ENCODE measurements at places on chromosomes 5 and 9.

GRCh38 chr5:104635227-104635626, 1072.6 kb upstream of the NUDT12 start:
- peak; percentile 4 for DNase-seq

GRCh38 chr5:3598769-3599211, 3.2 kb downstream of the IRX1 start:
- no peak for DNase-seq

- DNase-seq = no peak
Measured at GRCh38 chr9:5231212-5231611, at the start of gene INSL4. TSS of gene INSL4 (plus strand) at chr9:5231419. CDS start at chr9:5231524, 105 bp downstream.

DNA sequence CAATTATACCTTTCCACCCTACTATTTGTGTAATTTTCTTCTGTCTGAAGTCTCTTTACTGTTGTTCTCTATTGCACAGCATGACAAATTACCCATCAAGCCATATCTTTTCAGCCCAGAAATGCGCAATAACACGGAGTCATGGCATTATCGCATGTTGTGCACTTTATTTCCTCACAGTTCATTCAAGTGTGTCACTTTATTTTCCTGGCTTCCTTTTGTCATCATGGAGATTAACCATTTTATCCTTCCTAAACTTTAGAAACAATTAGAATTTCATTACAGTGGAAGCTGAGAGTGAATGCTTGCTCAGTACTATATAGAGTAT, 41.3 kb upstream of the MEF2C start:
- DNase-seq = no peak

GRCh38 chr9:6133346-6134063, 82.1 kb upstream of the IL33 start:
- DNase-seq = peak; percentile 51

- DNase-seq = peak; percentile 80
Measured at GRCh38 chr9:120931231-120932085, 4.9 kb upstream of the TRAF1 start.

GRCh38 chr9:92631452-92632343, 38.2 kb downstream of the IPPK start:
- no peak for DNase-seq

DNA sequence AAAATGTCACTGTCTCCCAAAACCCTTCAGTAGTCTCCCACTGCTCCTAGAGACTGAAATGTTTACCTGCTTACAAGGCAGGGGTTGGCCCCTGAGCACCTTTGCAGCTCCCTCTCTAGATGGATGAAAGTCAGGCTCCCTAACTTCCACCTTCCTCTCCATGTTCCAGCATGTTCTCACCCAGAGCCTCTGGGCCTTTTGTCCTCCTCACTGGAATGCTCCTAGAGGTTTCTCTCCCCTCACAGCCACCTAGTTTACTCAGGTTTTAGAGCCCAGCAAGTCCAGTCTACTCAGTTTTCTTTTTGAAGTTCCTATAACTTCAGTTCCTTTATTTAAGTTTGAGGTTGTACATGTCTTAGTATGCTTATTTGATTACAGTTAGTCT, 815 bp upstream of the URM1 start:
- no peak for DNase-seq

GRCh38 chr9:110129425-110129824, 78.5 kb downstream of the C9orf152 start:
- no peak for DNase-seq

DNA sequence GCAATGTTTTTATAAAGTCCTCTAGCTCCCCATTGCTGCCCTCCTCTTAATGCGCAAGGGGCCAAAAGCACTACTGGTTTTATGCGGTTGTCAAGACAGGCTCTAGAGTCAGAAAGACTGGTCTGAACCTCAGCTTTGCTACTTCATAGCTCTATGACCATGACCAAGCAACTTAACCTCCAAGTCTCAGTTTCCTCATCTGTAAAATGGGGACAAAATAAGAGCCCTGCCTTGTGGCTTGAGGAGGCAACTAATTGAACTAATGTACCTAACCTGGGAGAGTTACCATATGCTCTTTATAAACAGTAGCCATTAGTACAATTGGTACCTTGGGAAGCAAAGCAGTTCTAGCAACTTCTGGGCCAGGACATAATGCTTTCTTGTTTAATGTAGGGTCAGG, 36.5 kb downstream of the ANXA6 start:
- DNase-seq = no peak

DNA sequence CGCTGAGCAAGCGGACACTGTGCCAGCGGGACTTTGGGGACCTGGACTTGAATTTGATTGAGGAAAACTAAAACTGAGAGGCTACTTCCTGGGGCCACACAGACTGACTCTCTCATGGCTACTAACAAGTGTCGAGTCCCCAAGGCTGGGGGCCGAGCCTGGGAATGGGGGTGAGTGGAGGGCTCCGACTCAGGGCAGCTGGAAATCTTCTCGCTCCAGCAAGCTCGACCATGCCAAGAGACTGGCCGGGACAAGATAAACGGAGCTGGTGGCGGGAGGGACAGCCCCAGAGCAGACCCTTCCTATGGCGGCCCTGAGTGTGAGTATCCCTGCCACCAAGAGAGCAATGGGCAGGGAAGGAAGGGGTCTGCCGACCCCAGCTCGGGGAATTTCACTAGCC, 5.6 kb upstream of the KDM3B start:
- DNase-seq = no peak

- peak; percentile 27 for DNase-seq
Measured at GRCh38 chr5:130528474-130528873, 624.2 kb downstream of the CHSY3 start.

GRCh38 chr9:7086389-7086788, 328.6 kb downstream of the KDM4C start:
- no peak for DNase-seq

DNA sequence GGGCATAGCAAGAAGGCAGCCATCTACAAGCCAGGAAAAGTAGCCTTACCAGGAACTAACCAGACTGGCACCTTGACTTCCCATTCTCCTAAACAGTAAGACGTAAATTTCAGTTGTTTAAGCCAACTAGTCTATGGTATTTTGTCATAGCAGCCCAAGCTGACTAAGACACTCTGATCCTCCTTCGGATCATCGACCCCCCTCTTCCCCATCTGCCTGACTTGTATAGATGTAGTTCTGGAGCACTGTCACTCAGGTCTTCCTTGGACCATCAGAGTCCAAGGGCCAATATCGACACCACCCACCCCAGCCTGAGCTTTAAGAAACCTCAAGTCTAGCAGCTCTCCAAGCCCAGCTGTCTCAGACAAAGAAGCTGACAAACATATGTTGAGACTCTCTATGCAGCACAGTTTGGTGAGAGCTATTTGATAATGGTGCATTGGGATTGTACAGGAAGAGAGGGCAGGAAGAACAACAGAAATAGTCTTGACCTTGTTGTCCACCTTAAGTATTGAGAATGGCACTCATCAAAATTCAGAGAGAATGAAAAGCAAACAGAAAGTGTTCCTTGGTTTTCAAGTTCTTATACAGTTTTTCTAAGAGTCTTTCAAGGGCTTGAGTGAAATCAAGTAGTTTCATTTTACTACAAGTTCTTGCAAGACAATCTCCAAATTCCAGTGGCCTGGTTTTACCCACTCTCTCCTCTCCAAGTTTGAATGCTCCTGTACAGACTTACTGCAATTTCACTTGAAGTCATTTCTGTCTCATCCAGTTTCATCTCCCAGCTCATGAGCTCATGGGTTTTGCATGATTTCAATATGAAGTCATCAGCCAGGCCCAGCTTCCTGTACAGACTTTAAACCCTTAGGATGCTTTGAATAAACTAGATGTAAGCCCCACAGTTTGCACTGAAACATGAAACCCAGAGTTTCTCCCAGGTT, 122.3 kb upstream of the RAI14 start:
- DNase-seq = peak; percentile 71

DNA sequence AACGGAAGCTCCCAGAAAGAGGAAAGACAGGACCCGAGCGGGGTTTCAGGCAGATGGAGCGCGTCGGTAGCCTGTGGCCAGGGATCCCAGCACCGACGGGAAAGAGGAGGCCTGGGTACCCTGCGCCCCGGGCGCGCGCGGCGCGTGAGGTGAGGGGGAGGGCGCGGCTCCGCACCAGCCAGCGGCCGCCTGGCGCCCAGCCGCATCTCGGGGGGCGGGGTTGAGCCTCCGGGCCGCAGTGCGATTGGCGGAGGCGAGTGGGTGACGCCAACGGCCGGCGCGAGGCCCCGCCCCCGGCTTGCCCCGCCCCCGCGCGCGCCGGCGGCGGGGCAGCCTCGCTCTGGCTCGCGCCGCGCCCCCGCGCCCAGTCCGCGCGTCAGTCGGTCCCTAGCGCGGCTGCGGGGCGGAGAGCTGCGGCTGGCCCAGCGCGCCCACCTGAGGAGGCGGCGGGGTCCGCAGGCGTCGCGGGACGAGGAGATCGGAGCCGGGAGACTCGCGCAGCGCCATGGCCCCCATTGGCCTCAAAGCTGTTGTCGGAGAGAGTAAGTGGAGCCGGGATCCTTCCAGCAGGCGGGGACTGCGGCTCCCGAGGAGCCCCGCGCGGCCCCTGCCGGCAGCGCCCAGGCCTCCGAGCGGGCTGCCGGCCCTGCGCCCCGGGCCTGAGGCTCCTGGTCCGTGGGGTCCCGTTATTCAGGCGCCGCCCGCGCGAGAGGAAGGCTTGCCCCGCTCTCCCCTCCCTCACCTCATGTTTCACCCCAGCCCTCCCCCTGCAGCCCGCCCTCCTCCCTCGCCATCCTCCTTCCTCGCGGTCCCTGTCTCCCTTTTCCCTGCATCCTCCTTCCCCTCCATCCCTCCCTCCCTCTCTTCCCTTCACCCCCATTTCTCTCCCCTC, at the start of gene STXBP1:
TSS of gene STXBP1 (plus strand) at position 379 of the 892 bp plus-strand sequence. CDS start at position 506, 127 bp downstream.
- peak; percentile 88 for DNase-seq

DNA sequence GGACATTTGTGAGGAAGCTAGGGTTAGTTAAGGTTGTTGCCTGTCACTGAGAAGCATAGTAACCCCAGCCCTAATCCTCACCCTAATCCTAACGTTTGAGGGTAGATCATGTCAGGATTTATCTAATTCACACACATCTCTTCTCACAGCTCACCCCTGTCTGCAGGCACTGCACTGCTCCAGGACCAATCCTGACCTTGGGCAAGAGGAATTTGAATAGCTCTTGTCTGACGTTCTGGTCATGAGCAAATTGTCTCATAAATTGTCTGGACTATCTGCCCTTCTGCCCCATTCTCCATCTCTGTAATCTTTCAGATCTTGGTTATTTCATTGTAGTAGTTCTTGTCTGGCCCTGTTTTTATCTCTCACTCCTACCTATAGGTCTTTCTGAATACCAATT, 18.7 kb downstream of the CRHBP start:
- DNase-seq = no peak

DNA sequence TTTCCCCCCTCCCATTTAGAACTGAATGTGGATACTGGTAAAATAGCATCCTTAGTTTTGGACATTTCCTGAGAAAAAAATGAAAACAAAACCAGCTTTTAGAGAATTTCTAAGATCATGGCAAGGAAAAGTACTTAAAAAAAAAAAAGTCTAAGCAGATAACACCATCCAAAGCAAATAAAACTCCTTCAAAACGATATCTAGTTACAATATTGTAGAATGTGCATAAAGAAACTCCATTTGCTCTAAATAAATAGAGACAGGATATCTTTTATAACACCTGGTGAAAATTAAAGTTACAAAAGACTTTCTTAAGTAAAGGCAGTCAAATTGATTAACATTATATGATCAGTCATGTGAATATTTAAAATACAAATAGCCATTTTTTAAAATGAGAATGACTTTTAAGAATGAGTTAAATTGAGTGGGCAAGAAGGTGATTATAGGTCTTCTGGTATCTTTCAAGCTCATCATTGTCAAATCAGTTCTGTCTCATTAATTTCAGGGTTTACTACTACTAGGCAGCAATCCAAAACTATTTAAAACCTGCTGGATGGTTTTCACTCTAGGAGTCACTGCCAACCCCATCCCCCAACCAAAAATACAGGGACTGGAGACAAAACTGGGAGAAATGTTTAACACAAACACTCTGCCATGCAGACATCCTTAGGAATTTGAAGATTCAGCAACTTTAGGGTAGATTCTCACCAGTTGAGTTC, 382.6 kb downstream of the ADGRV1 start:
- no peak for DNase-seq

GRCh38 chr9:122228568-122229484, at the start of gene LHX6:
TSS of gene LHX6 (minus strand) at chr9:122228957. CDS start at chr9:122228740, 217 bp downstream.
- peak; percentile 29 for DNase-seq

GRCh38 chr5:101424530-101425175, 521.6 kb upstream of the ST8SIA4 start:
- peak; percentile 67 for DNase-seq

GRCh38 chr5:163439092-163439425, 1.7 kb downstream of the CCNG1 start:
- DNase-seq = peak; percentile 9

GRCh38 chr5:96318569-96319110, 114.4 kb downstream of the PCSK1 start:
- DNase-seq = no peak

- no peak for DNase-seq
Measured at GRCh38 chr9:135776893-135777622, 75.1 kb downstream of the KCNT1 start.

DNA sequence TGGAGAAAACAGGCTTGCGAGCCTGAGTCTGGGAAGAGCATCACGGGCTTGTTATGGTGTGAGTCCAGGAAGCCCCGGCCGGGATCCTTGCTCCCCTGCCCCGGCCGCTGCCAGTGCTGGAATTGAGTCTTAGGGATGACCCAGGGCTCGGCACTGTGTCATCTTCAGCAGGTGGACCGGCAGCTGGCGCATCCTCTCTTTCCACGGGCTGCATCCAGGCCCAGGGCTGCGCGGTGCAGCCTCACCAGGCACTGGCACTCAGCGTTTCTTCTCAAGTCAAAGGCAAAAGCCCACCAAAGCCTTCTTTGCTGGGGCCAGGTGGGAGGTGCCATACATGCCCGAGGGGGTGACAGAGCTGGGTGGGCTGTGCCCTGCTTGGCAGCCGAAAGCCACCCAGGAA, 46.6 kb downstream of the COL5A1 start:
- no peak for DNase-seq

DNA sequence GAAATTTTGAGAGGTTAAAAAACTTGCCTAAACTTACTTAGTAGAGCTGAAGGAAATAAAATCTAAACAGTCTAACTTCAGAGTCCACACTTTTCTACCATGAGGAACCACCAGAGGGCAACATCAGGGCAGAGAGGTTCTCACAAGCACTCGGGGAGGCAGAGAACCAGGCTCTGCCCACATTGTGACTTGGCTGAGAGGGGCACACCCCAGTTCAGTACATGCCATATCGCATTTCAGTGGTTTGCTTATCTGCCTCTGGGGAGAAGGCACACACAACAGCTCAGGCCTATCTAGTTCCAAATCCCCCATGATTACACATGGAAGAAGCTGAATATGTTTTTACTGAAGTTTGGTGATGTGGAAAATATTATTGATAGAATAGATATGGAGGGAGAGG, 49.2 kb downstream of the EQTN start:
- DNase-seq = peak; percentile 81

- DNase-seq = peak; percentile 40
Measured at GRCh38 chr5:176543428-176544182, 5.5 kb upstream of the CDHR2 start.

DNA sequence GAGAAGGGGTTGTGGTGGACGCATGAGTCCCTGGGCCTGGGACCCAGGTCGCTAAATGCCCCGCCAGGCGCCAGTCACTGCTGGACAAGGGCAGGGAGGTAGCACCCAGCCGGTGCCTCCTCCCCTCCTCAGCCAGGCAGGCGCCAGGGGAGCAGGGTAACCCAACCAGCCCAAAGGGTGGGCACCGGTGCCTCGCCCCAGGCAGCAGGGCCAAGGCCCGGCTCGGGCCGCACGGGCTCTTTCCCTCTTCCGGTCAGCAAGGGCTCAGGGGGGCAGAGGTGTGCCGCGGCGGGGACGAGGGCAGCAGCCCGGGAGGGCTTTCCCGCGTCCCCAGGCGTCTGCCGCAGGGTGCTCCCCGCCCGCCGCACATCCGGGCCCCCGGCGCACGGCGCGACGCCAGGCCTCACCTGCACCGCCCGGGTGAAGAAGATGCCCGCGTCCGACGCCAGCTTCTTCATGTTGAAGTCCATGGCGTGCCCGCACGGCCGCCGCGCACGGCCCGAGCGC, 393 bp downstream of the SH3GLB2 start:
- DNase-seq = no peak
